ENCODE measurements at places on chromosomes 2 and 18.

DNA sequence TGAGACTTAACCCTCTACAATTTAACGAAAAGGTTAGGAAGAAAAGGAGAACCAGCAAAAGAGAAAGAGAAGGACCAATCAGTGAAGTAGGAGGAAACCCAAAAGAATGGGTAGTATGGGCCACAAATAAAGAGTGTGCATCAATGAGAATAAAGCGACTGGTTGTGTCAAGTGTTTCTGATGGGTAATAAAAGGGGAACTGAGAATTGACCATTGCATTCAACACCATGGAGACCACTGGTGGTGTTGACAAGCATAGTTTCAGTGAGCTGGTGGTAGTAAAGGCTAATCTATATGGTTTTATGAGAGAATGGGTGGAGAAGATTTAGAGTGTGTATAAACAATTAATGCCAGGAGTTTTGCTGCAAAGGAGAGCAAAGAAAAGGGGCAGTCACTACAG is 75.4 kb downstream of the CSRNP3 start:
- DNase-seq = no peak

GRCh38 chr2:95296011-95296410 is 1.1 kb upstream of the KCNIP3 start:
- DNase-seq = no peak

GRCh38 chr2:240857039-240858008 is 11.3 kb upstream of the AGXT start:
- DNase-seq = no peak

GRCh38 chr18:40930211-40930882 is 1024.7 kb upstream of the PIK3C3 start:
- DNase-seq = no peak

GRCh38 chr2:230723363-230723762 is 10.7 kb downstream of the CAB39 start:
- DNase-seq = no peak

GRCh38 chr2:233542507-233542906 is 24.1 kb downstream of the USP40 start:
- DNase-seq = no peak

GRCh38 chr2:199850718-199851500 is at the start of gene FTCDNL1:
Gene FTCDNL1 (minus strand): TSS chr2:199851192. CDS start chr2:199848962, 2,230 bp downstream.
- peak; percentile 14 for DNase-seq

- no peak for DNase-seq
These were observed 178.0 kb upstream of the HS6ST1 start for GRCh38 chr2:128496700-128497099.

DNA sequence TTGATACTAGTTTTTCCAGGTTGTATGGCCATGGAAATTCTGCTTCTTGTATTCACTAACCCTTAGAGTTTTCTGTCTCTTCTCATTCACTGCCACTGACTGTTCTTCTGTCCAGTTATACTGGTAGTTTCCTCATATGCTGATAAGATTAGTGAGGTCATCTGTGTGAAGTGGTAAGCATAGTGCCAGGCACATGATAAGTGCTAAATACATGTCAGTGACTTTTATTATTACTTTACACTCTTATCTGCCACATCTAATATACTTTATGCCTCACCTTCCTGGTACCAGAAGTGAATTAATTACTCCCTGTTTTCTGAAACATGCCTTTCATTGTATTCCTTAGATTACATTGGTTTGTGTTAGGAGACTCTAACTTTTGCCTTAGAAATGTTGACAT is 91.3 kb downstream of the NBEAL1 start:
- no peak for DNase-seq

- no peak for DNase-seq
These were observed 83.0 kb downstream of the STPG4 start for GRCh38 chr2:47072018-47072691.

DNA sequence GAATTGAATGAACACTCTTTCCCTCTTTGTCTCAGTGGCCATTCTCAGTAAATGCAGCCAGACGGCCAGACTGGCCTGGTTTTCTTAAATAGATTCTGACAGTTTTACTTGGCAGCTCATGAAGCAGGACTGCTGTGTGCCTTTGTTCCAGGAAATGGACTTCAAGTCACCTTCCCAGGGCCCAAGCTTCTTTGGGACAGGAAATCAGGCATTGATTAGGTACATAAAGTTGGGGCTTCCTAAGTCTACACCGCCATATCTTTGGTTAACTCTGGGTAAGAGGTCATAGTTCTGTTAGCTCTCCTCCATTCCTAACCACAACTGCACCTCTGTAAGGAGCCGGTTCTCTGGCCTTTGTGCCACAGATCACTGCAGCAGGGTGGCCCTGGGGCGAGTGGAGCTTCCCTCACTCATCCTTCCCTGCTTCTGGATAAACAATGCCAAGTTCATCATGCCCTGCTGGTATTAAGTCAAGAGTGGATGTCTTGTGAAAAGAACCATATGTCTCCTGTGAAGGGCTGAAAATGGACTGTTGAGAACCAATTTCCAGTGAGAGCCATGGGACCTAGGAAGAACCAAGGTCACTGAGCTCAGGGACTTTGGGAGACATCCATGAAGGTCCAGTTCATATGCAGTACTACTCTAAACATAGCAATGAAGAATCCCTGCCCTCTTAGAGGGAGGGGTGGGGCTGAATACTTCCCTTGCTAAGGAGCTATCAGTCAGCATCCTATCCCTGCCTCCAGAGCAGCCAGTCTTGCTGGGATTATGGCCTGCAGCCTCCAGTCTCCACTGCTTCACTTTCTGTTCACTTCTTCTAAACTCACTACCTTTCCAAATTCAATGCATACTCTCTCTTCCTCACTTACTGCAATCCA is 122.6 kb upstream of the XPO1 start:
- no peak for DNase-seq

- no peak for DNase-seq
These were observed 20.6 kb downstream of the EVA1A start for GRCh38 chr2:75539955-75540716.

DNA sequence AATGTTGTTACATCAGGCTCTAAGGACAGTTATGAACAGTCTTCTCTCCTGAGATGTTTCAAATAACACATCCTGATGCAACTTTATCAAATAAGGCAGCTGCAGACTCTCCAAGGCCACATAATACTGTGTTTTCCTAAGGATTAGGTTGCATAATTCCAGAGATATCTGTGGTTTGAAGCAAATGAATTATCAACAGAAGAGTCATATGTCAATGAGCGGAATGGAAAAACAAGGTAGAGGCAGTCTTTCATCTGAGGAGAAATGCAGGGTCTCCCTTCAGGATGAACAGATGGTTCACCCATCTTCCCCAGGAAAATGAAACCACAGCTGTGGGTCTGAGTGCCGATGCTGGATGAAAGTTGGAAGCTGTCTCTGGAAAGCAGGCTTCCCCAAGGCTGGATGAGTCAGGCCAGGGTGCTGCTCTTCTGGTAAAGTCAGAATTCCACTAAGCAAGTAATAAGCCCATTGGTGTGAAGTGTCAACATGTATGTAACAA is 22.2 kb downstream of the LYG1 start:
- no peak for DNase-seq

GRCh38 chr2:30282721-30283120 is 51.4 kb downstream of the LBH start:
- DNase-seq = no peak

GRCh38 chr2:215684448-215685237 is 248.8 kb upstream of the FN1 start:
- no peak for DNase-seq

All from stimulated activated CD8-positive, alpha-beta memory T cell treated with anti-CD3 and anti-CD28 coated beads, Interleukin-2, amount 100 ng/mL, for 1 hour (primary cell).